Inflammatory macrophage treated with lipopolysaccharide for 4 hours (primary cell): ENCODE measurements at places on chromosomes 16 and 17.
A peak's percentile ranks its signal among the peaks of the same experiment; 100 is the strongest.

GRCh38 chr17:42744283-42744805 is 496 bp downstream of the EZH1 start:
- peak; percentile 65 for DNase-seq

DNA sequence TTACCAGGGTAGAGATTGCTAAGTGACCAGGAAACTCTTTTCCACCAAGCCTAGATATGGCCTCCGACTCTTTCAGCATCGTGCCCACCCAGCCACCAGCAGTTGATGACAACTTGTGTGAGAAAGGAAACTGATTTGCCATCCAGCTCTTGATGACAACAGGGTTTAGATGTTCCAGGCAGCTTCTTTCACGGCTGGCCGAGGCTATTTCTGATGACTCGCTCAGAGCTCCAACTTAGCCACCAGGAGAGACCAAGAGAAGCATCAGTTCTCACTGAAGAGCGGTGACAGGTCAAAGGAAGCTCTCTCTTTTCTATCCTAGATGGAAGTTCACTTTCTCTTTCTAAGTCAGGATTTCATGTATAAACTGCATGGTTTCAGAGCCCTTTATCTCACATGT is 61.2 kb downstream of the MPHOSPH6 start:
- DNase-seq: no peak

DNA sequence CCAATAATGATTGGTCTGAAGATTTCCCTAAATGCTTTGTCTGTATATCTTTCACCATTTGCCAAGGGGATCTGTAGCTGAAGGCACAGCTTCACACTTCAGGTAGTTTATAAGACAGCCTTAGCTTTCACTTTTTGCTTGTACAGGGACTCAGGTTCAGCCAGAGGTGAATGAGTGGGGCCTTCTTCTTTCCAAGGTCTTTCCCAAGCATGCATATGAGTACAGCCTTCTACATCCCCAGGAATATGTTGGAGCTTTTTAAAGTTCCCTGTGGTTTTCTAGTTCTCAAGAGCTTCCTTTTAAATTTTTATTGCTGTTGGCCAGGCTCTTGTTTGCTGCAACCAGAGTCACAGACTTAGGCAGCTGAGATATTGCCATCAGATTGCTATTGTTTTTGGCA is 17.9 kb upstream of the SPDYE4 start:
- DNase-seq: no peak

DNA sequence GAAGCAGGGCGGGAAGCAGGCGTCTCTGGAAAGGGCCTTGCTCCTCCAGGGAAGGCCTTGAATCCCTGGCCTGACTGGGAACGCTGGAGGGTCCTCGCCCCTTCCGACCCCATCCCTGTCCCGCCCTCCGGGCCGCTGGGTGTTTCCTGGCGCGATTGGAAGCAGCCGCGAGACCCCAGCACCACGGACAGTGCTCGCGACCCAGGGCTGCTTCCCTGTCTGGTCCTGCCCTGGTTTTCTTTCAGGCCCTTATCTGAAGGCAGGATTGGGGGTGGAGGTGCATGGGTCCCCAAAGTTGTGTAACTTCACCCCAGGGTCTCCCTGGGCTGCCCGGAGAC is 2.1 kb downstream of the MGAT5B start:
- no peak for DNase-seq

DNA sequence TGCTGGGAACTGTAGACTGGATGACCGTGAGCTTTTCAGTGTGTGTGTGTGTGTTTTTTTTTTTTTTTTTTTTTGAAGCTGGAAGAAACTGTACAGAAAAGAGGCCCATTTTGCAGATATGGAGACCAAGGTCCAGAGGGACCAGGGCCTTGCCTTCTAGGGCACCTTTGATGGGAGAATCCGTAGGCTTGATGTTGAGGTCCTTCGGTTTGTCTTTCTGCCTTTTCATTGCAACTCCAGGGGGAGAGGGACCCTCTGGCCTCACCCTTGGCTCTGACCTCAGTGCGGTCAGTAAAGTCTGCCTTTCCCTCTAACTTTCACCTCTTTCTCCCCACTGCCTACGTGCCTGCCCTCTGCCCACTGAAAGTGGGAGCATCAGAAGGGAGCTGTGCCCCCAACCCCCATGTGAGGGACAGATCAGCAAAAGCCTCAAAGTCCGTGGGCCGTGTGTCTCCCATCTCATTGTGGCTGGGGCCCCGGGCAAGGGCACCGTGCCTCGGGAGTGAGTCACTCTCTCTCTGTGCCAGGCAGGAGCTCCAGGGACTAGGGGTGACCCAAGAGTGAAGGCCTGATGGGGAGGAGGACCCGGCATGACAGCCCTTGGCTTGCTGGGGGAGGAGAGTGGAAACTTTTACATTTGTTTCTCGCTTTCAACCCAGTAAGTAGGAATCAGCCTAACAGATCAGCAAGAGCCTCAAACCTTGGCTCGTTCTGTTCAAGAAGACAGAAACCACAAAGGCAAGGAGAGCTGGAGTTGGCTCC is 123.6 kb downstream of the CMIP start:
- no peak for DNase-seq

GRCh38 chr17:82494236-82495055 is 25.1 kb upstream of the FOXK2 start:
- peak; percentile 88 for DNase-seq

- DNase-seq: no peak
These were observed 74.8 kb downstream of the MAP2K4 start for GRCh38 chr17:12095522-12095921.

GRCh38 chr16:53370827-53371226 is 63.4 kb upstream of the RBL2 start:
- DNase-seq: peak; percentile 28

- no peak for DNase-seq
These were observed 55.0 kb downstream of the SALL1 start for GRCh38 chr16:51095890-51096626.

DNA sequence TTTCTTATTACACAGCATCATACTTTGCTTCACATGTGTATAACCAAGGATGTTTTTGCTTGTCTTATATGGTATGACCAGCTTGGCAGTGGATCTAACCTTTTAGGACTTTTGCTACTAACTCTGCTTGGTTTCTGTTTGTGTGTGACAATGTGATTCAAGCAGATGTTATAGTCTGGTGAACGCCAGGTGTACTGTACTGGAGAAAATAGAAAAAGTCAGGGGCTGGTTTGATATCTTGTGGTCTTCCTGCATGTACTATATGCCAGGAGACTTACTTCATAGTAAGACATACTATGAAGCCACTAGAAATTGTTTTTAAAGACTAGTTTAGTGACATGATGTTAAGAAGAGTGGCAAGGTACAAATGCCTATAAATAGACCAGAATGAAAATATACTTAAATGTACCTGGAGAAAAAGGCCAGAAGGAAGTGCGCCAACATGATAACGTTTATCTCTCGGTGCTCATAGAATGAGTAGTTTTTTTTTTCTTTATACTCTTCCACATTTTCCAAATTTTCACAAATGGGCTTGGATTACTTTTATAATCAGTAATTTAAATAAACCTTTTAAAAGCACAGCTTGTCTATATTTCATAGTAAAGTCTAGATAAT is 112.3 kb downstream of the PRKCA start:
- no peak for DNase-seq

DNA sequence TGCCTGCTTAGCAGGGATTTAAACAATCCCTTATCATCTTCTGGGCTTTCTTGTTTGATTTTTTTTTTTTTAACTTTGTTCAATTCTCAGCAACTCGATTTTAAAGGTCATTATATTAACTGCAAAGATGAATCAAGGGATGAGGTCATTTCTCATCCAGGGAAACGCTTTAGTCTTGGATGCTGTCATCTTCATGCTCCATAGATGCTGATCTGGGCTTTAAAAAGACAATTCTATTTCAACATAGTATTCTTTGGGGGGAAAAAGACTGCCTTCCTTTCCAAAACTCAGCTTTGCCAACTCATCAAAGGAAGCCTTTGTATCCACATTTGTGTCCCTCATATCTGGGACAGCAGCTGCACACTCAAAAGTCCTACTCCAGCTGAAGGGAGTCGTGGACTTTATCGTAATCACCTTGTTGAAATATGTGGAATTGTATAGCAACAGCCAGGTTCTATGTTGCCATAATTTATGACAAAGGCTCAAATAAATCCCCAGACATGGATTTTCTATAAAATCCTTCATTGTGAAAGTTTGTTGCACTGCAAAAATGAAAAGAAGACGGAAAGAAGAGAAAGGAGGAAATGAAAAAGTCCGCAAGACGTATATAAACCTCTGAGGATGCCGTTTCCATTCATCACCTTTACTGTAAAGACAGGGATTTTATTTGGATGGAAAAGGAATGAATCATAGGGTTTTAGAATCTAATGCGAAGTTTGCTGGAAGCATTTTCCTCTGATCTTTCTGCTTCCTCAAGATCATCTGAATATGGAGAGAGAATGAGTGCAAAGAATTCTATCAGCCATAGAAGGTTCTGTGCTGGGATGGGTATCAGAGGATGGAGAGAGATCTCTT is 48.6 kb upstream of the XYLT1 start:
- no peak for DNase-seq

- DNase-seq: no peak
These were observed 34.2 kb downstream of the CDH13 start for GRCh38 chr16:82660966-82661365.

DNA sequence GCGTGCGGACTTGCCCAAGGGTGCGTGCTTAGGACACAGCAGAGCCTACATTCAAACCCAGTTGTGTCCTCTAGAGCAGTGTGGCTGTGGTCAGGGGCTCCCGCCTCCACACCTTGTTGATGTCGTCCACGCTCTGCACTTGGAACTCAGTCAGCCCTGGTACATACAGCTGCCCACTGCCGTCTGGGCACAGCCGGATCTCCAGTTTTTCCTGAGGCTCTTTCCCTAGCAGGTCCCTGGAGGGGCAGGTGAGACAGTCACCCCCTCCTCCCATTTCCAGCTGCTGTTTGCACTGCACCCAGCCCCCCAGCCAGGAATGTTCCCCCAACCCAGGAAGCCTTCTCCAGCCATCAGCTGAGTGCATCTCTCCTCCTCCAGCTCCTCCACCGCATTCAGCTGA is 25.7 kb downstream of the KATNB1 start:
- DNase-seq: no peak
